Fibroblast of upper back skin (primary cell): ENCODE measurements at places on chromosomes 1 and 21.

DNA sequence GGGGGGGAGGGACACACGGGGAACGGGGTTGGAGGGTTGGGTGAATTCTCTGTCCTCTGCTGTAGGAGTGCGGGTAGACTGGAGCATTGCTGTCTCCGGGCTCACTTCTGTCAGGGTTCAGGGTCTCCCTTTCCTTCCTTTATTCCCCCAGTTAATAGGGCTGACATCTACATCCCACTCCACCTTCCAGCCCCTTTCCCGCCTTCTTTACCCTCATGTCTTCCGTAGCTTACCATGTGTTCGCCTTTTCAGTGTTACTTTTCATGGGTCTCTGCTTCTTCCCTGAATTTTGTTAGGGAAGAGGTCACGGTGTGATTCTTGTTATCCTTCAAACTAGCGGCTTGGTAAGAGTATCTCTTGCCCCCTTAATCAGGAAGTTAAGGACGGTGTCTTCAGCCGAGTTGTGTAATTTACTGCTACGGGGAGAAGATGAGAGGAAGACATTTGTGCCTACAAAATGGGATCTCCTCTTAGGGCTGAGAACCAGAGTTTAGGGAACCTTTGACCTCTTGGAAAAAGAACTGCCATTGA, 917 bp downstream of the RAP1A start:
- DNase-seq = no peak

- no peak for DNase-seq
These were observed 384.0 kb upstream of the BEND5 start for GRCh38 chr1:49160677-49161076.

DNA sequence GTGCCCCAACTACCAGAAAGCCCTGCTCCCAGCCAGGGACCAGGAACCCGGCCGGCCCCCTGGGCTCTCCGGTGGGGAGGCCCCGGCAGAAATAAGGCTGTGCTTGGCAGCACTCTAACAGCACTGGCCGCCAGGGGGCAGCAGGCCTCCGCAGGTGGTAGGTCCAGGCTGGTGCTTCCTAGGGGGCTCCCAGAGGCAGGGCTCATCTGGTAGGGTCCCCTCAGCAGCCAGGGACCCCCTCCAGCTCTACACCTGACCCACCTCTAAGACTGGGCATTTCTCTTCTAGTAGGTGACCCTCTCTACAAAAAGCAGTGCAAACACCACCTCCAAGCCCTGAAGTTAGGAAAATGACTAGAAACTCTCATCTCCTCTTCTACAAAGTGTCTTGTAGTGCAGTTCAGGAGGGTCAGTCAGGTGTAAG, 85.6 kb downstream of the STUM start:
- DNase-seq = peak; percentile 50

DNA sequence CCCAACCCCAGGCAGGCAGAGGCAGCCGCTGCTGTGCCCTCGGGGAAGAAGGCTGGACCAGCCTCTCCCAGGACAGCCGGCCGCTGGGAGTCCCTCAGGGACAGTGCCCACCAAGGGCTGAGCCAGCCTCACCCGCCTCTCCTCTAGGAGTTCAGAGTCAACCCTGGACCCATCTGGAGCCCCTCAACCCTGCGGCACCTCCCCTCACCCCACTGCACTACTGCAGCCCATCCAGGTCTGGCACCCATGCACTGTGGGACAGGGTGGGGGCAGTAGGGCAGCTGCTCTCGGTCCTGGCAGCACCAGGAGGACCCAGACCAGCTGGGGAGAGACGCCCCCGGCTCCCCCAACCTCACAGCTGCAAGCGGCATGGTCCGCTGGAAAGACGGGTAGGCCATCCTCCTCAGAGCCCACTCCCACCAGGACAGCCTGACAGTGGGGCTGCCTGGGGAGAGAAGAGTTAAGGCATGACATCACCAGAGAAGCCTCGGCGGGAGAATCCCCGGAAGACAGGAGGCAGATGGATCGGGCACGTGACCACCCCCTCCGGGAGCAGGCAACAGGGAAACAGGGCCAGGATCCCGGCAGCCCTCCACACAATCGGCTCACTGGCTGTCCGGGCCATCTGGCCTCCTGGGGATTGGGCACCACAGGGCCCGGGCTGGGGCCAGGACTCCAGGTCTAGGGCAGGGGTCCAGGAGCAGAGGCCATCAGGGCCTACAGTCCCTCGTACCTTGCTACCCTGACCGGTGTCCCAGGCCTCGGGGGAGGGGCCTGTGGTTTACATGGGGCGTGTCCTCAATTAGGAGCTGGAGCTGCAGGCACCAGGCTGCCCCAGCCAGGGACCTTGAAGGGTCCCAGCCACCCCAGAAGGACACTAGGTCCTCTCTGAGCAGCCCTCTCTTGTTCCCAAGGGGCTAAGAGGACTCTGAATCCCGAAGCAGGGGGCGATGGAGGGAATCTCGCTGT, 3.1 kb downstream of the ACAP3 start:
- DNase-seq = peak; percentile 82

DNA sequence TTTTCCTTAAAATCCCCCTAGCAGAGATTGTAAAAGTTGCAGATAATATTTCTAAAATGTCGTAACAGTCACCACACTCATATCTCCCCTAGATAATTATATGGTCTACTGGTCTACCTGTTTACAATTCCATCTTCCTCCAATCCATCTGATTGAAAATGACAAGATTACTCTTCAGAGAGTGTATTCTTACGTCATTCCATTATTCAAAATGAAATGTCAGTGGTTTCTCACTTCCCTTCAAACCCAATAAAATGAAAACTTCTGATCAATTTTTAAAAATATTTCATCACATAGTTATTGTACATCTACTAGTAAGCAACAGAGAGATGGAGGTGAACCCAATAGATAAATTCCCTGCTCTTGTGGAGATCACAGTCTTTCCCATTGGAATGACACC, 202.2 kb upstream of the C8B start:
- no peak for DNase-seq
